Cardiac fibroblast (primary cell): ENCODE measurements at places on chromosomes 4 and X.

GRCh38 chrX:47129899-47130358, 14.6 kb downstream of the NDUFB11 start:
- DNase-seq = no peak

GRCh38 chrX:78322863-78323262, 4.5 kb downstream of the CYSLTR1 start:
- DNase-seq = no peak

DNA sequence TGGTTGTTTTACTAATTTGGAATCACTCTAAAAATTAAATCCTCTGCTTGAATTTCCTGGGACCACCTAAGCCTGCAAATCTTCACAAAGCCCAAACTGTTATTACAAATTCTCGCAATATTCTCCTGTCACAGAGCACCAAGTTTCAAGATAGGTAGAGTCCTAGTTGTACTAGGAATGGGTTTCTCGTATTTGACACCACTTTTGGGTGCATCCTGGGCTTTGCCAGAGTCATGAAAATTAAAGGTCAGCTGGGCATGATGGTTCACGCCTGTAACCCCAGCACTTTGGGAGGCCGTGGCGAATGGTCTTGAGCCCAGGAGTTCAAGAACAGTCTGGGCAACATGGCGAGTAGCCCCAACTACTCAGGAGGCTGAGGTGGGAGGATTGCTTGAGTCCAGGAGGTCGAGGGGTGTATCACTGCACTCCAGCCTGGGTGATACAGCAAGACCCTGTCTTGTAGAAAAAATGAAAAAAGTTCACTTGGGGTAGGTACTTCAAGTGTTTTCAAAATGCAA, 30.6 kb upstream of the MANBA start:
- DNase-seq = no peak

DNA sequence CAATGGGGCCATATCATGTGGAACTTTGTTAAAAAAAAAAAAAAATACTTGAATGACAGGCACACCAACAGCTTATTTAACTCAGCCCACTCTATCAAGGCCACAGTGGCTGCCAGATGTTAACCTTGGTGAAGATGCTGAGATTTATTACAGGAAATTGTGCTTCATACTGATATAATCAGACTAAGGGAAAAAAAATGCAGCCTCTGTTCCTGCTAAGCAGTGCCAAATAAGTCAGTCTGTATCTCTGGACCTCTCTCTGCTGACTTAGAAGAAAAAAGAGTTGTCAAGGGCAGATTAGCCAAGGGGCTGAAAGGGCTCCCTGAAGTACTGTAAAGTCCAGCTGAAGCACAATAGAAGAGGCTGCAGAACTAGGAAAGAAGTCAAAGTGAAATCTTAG, 677.7 kb upstream of the HTR2C start:
- DNase-seq = peak; percentile 29

- DNase-seq = no peak
These were observed 958 bp downstream of the CUL4B start for GRCh38 chrX:120559804-120560203.

- DNase-seq = no peak
These were observed 954.1 kb upstream of the INTU start for GRCh38 chr4:126678618-126679017.
